ENCODE measurements at places on chromosomes 5 and 9.

DNA sequence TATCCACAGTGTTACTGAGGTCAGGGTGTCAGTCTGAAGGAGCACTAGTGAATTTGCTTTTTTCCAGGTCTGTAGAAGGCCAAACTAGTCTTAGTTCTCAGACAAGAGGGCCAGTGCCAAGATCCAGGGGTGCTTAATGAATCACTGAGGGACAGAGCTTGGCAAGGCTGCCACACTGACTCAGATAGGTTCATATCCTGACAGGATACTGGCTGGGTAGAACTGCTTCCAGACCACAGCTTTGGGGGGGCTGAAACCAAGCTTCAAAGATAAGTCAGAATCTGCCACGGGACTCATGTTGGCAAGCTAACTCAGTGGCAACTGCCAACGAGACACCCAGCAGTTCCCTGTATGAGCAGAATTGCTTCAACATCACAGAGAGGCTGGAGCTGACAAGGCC lies 1125.4 kb downstream of the EFNA5 start:
- DNase-seq = no peak

DNA sequence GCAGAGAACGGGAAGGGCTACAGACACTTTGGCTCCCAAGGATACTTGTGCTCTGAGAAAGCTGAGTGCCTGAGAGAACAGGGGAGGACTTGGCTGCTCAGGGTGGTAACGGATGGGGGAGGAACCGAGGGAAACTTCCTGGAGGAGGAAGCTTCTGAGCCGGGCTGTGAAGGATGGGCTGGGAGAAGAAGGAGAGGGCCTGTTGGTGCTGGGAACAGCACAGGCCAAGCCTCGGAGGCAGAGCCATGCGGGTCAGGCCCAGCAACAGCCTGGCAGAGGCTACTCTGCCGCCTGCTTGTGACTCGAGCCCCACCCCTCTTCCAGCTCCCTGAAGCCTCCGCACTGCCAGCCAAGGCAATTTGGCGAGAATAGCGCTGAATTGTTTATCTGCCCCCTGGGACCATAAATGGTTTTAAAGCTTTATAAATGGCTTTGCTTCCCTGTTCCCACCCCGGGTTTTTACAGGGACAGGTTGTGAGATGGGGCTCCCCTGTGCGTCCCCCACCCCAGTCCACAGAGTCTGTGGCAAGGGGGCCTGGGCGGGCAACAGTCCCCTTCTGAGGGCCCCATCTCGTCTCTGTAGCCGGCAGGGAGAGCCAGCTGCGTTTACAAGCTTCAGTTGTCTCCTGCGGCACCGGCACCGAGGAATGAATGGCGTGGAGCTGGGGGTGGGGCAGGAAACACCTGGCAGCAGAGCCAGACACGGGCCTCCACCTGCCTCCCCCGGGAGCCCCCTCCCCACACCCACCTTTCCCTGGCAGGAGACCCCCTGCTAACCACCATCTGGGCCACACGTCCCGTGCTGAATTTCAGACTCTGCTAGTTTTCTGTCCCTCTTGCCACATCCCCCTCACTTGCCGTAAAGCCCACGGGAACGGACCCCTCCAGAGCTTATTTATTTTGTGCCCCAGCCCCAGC lies 24.4 kb downstream of the FAM163B start:
- DNase-seq = no peak

DNA sequence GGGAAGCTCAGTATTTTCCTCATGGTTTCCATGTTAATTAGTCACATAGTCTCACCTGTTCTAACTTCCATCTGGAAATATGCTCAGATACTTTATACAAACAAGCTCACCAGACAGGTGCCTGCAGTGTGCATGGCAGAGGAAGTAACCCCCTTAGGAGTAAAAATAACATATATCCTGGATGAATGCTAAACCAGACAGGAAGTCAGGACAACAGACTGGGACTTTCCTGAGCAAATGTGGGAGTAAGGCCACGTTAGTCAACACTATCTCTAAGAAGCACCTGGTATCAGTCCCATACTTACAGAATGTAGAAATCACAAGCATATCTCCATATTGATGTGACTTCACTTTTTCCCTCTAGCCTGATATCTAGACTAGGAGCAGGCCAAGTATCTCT lies 128.4 kb downstream of the SEC61B start:
- DNase-seq = no peak

GRCh38 chr9:130354806-130355205 lies 89.2 kb downstream of the HMCN2 start:
- DNase-seq = no peak

DNA sequence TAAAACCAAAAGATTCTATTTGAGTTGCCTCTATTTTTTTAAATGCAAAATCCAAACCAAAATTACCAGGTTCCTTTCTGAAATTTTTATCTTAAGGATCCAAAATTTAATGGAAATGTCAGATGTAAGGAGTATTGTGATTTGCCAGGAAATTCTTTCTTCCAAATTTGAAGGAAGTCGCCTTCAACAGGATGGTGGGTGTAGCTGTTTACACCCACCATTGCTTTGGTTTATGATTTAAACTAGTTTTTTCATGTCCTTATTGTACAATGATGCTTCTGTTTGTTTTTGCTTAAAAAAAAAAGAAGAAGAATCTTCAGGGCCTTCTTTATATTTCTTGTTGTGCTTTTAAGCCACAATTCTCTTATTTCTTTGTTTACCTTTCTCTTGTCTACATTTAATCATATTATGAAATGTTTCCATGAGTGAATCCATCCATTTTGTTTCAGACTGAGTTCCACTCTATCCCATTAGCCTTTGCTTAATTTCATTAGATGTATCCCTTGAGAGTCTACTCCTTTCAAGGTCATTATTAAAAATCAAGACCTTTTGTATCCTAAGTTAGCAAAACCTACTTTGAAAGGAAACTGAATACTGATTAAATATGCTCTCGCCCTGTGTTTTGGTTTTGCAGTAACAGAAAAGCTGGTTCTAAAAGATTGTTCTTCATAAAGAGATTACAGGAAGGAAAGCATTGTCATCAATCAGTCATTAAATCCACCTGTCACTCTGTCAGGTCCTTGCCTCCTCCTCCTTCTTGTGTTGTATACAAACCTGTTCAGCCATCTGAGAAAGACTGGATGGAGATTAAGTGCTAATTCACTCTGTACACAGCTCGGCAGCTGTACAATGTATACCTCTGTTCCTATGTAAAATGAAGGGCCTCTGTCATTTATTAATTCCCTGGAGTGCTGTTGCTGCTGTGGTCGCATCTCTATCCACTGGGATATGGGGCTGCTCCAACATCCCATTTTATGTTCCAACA lies 45.5 kb upstream of the SLC2A8 start:
- DNase-seq = no peak

DNA sequence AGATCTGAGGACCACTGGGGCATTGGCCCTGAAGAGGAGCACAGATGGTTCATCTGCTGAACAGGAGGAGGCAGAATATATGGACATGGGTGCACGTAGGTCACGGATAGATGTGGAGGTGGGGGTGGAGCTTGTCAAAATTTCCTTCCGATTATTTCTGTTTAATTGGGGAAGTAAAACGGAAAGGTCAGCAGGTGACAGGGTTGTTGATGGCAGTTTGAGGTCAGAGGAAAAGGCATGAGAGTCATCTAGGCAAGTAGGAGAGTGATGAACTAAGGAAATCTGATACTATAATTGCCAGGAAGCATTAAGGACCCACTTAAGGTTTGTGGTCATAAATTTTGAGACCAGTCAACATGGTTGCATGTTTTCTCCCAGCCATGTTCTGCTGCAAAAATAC lies 8.4 kb upstream of the FAM81B start:
- DNase-seq = no peak

GRCh38 chr9:136339173-136339957 lies 12.0 kb downstream of the GPSM1 start:
- DNase-seq = peak; percentile 83

GRCh38 chr9:101371813-101372212 lies 13.0 kb downstream of the BAAT start:
- no peak for DNase-seq

DNA sequence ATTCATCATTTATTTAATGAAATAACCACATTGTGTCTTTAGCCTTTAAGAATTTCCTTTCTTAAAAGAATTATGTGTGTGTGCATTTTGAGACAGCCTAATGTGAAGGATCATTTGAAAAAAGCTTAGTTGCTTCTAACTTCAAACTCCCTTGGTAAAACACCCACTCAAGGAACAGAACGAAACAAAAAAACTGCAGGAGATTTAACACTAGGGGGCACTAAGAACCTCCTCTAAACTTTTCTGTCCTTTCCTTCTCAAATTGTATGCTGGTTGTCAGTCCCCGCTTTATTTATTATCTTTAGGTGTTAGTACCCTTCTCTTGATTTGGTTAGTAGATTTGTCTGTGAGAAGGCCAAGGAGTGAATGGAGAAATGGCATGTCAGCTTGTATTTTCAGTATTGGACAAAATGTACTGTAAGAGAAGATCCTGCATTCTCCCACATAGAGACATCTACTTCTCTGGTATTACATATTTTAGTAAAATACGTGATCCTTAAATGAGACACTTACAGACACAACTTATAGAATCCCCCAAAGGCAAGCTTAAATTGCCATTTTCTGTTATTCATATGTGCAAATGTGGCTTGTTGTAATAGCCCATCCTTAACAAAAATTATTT lies 229.7 kb downstream of the MRPS30 start:
- DNase-seq = peak; percentile 20

DNA sequence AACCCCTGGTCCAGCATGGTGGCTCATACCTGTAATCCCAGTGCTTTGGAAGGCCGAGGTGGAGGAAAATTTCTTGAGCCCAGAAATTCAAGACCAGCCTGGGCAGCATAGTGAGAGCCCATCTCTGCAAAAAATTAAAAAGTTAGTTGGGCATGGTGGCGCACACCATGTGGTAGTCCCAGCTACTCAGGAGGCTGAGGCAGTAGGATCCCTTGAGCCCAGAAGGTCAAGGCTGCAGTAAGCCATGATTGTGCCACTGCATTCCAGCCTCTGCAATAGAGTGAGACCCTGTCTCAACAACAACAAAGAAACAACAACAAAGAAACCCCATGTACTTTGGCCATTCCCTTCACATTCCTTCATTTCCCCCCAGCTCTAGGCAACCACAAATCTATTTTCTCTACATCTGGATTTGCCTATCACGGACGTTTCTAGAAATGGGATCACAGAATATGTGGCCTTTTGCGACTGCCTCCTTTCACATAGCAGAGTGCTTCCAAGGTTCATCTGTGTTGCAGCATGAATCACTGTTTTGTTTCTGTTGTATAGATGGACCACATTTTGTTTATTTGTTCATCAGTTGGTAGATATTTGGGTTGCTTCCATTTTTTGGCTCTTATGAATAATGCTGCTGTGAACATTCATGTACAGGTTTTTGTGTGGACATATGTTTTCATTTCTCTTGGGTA lies 17.9 kb downstream of the MIGA2 start:
- DNase-seq = no peak

GRCh38 chr5:171992813-171993212 lies 13.6 kb downstream of the FBXW11 start:
- no peak for DNase-seq

DNA sequence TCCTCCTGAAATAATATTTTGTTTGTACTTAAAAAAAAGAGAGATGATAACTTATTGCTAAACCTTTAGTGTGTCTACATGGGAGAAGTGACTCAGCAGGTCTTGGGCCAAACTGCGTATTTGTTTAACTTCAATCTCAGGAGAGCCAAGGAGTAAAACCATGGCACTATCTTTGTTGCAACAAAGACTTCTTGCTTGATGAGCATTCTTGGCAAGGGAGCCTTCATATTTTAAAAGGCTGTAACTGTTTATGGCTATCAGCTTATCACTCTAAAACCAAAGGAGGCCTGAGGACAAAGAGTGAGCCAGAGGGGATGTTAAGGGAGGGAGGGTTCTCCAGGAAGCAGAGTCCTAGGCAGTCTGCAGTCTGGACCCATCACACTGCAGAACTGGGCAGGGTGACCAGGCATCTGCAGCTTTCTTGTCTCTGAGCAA lies 216.2 kb upstream of the S1PR3 start:
- DNase-seq = no peak

DNA sequence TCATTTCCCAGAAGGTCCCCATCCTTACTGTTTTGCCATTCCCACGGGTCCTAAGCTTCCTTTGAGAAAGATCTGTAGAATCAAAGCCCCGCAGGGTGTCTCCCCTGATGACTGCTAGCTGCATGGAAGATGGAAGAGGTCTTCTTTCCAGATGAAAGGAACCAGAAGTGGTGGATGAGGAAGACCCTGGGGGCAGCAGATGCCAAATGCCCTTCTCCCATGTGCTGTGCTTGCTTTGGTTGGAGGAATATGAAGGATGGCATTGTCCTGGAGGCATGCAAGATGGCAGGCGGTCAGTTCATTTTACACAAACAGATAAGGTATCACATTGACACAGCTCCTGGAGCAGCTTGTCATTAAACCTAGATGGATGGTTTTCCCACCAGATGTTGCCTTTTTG lies 25.8 kb upstream of the CER1 start:
- no peak for DNase-seq

DNA sequence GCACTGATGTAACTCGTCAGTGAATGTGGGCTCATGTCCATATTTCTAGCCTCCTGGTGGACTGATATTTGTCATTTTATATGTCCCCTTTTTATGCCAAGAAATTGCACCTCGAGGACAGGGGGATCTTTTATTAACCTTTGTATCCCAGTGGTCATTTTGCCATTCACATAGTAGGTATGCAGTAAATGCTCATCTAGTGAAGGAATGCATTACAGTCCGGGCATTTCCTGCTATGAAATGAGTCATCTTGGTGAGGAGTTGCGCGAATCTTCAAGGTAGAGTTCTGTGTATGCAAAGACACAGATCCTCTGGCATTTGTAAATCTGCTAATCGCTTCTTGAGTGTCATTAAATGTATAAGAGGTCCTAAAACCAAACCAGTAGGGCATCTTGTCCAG lies 755.5 kb upstream of the ADAMTS16 start:
- no peak for DNase-seq

DNA sequence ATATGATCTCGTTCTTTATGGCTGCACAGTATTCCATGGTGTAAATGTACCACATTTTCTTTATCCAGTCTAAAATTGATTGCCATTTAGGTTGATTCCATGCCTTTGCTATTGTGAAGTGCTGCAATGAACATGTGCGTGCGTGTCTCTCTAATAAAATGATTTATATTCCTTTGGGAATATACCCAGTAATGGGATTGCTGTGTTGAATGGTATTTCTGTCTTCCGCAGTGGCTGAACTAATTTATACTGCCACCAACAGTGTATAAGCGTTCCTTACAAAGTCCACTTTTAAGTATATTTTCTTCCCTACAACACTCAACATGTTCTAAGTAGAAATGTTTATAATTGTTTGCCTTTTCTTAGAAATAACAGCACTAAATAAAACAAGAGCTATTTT lies 521.9 kb downstream of the DTWD2 start:
- no peak for DNase-seq
